Breast epithelium (tissue), 4 donors: ENCODE measurements at places on chromosomes 13 and 19. TPM values are rescaled to one million over a fixed set of nuclear protein-coding genes. Genes with fewer than 3 reads are reported as not detected.
A peak's percentile ranks its signal among the peaks of the same experiment; 100 is the strongest.

IZUMO1 gene
- not detected for total RNA-seq

ZNF440 gene
- 9.8 TPM for total RNA-seq

ZNF763 gene
- 14.5 TPM for total RNA-seq

DNA sequence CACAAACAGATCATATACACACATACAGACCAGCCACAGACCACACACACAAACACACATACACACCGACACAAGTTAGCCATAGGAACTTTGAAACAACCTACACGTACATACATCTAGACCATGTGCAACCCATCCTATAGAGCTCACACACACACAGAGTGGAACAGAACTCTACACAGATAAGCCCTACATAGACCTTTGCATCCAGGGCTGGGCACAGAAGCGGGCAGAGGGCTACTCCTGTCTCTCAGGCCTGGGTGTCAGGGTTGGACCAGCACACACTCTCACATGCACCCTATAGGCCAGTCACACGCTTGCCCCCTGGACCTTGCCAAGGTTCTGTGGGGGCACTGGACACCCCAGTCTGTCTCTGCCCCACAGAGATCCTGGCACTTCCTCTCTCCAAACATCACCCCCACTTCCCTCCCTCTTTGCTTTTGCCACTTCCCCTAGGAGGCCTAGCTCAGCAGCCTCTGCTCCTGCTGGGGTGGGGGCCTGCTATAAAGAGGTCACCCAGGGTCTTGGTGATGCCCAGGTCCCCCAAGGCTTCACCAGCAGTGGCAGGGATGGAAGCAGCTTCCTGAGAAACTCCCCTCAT is 5.8 kb upstream of the JUNB start:
- H3K4me1 ChIP-seq: peaks cover 44% of the 10 kb centered on the region
- peak overlapping the region; percentile 98 for H3K27ac ChIP-seq
- no peak overlapping the region for H3K4me3 ChIP-seq
- no peaks in the 10 kb centered on the region for H3K27me3 ChIP-seq
- no peaks in the 10 kb centered on the region for H3K36me3 ChIP-seq

DNA sequence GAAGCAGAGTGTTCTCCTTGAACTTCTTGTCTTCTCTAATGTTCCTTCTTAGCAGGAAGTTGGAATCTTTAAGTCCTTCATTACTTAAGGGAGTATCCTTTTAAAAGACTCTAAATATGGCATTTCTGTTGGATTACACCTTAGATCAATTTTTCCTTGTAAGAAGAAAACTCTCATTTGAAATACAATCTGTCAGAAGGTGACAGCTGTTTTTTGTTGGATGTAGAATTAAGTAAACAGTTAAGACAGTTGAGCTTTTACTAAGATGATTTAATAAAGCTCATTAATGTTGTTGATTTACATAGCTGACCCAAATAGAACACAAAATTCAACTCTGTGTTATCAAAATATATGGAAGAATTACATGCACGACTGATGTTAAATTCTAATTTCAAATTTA is 16.7 kb upstream of the MBNL2 start:
- no peak overlapping the region for H3K27ac ChIP-seq
- no peaks in the 10 kb centered on the region for H3K36me3 ChIP-seq
- no peaks in the 10 kb centered on the region for H3K4me1 ChIP-seq
- no peaks in the 10 kb centered on the region for H3K27me3 ChIP-seq
- H3K4me3 ChIP-seq: no peak overlapping the region

DNA sequence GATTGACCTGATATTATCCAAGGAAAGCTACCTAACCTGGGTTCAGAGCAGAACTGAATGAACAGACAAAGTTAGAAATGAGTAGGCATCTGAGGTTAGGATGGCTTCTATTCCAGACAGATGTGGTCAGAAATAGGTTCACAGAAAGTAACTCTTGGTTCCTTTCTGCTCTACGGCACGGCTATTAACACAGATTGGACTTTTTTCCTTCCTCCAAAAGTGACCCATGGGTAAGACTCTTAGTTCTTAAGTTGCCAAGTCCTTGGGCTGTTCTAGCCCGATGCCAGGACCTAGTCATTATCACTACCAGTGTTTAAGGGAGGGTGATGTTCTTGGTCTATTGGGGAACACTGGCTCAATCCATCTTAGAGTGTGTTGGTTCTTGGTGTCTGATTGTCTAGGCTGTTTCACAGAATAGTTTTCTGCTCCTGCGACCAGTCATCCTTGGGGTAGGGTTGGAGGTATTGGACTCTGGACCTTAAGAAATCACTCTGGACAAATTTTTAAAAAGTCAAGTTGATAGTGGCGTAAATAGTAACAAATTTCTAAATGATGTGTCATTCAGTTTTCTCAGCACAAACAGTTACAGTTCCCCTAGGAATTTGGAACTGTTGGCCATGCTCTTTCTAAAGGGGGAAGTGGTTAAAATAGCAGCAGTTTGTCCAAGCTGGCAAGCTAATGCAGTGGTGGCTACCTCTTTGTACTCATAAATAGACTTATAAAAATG is 60.1 kb upstream of the MYCBP2 start:
- H3K4me3 ChIP-seq: no peak overlapping the region
- no peaks in the 10 kb centered on the region for H3K36me3 ChIP-seq
- H3K27ac ChIP-seq: no peak overlapping the region
